ENCODE measurements at places on chromosomes 7 and 10.

DNA sequence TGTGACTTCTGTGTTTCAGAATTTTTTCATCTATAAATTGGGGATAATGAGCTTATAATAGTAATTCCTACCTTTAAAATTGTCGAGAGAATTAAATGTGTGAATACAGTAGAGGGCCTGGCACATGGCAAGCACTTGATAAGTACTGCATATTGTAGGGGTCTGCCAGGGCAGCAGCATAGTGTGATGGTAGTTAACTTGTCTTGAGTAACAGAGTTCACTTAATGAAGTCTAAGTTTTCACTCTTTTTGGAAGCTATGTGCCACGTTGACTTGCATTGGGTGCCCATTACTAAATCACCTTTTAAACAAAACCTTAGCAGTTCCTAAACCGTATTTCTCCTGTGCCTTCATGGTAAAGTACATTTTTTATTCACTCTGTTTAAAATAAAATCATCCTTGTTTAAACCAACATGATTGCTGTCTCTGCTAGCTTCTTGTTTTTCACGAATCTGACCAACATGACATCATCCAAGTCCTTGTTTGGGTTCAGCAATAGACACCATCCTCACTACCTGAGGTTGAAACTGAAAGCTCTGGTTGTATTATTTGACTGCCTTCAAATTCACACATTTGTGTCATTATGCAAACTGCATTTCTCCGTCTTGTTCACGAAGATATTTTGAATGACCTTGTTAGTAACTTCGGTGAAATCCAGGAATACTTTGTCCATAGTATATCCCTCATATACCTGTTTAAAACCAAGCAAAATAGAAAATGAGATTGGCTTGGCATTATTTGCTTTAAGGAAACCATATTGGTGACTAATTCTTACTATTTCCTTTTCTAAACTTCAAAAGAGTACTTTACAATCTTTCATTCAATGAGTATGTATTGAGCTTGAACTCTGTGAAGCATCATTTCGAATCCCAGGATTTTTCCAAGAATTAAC, 340.2 kb downstream of the SUGCT start:
- DNase-seq, result no peak

GRCh38 chr10:47164126-47164799, 135.7 kb upstream of the GDF10 start:
- peak; percentile 27 for DNase-seq

GRCh38 chr10:121928528-121928884, 675 bp upstream of the ATE1 start:
- peak; percentile 21 for DNase-seq

- DNase-seq, result peak; percentile 54
Observed at GRCh38 chr10:501596-501995, 187.9 kb downstream of the DIP2C start.

- no peak for DNase-seq
Observed at GRCh38 chr7:156236181-156236889, 404.2 kb upstream of the RNF32 start.

GRCh38 chr10:15370212-15370855, 755 bp downstream of the FAM171A1 start:
- no peak for DNase-seq

DNA sequence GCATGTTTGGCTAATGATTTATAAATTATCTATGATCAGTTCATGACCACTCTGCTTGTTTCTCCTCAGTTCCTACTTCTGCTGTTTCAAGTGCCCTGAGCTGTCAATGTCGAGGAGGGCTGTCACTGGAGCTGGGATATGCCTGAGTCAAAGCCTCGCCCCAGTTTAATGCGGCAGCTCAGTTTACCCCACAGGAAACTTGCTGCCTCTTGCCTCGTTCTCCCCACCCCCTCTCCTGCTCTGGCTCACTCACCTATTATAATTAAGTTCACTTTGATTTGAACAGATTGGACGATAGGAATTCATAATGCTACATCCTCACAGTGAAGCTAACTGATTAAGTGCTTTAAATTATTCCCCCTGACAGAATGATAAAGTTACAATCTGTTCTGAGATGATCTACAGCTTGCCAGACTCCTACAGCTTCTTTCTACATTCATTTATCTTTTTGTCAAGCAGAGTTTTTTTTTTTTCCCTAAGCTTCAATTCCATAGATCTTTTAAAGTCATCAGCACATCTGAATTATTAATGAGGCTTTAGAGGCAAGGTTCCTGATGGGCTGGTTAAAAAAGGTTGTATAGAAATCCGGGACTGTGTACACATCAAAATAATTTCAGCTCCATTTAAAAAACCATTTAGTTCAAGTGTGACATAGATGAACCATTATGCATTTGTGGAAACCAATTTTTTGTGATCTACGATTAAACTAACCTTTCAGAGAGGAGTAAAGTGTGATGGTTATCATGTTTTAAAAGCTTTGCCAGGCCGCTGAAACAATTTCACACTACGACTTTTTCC, 758.3 kb downstream of the KCNMA1 start:
- DNase-seq, result no peak

DNA sequence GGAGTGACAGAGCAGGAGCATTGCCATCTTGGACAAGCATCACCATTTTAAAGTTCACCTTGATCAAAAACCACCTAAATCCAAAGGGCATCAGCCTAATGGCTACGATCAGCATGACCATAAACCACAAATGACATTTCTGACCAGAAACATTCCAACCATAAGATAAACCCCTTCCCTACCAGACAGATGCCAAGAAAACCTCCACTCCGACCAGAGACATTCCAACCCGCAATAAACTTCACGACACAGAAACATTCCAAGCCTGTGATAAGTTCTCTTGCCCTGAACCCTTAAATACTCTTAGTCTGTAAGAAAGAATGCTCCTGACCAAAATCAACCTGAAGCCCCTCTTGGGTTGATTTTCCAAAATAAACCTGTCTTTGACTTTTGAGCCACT, 606.9 kb downstream of the POM121L12 start:
- DNase-seq, result no peak

DNA sequence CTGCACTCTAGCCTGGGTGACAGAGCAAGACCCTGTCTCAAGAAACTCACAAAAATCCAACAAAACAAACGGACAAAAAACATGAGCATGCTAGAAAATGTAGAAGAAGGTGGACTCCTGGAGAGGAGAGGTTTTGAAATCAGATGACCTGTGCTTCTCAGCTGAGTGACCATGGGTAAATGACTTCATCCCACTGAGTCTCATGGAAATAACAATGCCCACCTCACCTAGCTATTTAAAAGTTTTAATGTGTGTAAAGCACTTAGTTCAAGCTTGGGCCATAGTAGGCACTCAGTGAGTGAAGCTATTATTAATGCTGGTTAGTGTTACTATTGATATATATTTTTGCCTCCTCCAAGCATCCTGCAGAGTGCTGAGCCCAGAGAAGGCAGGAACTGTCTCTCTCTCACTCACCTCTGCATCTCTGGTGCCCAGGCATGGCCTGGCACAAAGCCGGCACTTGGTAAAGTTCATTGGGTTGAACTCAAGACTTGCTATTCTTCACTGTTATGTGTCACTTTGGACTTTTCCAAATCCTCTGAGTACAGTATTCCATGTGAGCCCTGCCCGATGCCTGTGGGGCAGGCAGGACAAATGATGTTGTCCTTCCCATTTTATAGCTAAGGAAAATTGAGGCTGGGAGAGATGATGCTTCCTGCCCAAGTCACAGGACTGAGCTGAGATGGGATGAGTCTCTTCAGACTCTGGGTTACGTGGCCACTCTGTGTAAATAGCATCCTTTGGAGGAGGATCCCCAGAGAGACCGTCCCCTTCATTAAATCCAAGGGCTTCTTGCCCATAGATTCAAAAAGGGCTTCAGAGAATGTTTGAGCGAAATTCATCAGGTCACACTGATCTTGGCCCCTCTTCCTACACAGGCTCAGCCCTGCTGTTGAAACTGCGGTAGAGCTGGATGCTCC, 81.4 kb upstream of the EMX2 start:
- DNase-seq, result no peak

DNA sequence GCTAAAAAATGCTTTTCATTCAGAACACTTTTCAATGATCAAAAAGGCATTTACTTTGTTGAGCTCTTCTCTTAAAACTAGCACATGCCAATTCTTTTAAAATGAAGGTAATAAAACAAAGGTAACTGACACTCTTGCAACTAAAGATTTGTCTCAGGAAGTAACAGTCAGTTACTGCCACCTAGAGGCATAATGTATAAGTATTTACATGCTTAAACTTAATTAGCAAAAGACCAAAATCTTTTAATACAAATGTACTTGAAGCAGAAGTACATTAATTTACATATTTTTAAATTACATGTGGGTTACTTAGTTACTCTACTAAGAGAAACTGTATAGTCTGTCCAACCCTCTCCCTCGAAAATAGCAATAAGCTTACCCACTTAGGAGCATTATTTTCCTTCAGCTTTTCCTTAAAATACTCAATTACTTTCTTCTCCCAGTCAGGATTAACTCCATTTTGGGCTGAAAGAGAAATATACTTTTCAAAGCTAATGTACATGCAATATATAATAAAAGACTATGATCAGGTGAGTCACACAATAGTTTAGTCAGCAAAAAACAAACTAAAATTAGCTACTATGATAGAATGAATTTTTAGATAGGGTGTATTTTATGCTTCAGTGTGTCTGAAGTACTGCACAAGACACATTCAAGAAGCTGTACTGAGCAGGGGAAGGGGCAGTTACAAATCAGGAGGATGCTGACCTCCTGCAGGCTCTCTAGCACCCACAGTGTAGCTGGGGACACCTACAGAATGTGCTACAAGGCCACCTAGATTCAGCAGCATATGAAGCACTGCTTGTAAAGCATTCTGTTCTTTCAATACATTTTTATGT, 13.0 kb downstream of the MCMBP start:
- no peak for DNase-seq

Measured in posterior cingulate gyrus (tissue), 11 donors.